ENCODE measurements at places on chromosomes 12 and 14.

DNA sequence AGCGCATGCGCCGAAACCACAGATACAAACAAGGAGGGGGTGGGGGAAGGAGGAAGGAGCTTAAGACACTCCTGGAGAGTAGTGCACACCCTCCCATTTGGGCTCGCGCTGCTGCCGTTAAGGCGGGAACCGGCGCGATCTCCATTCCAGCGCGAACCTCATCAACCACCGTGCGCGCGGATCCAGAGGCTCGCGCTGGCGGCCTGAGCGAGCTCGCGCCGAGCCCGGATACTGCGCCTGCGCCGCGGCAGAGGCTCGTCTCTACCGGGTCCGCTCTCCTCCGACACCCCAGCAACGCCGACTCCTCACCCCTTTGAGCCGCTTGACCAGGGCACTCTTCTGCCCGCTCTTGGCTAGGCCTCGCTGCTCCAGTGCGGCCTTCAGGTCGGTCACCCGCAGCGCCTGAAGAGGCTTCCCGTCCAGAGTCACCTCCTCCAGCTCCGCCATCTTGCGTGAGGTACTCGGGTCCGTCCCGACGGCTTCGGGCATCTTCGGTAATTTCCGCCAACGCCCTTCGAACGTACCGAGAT is at the start of gene ACIN1:
Gene ACIN1, minus strand, starts transcription at position 471 of the 530 bp plus-strand sequence. Its CDS starts 24 bp downstream, at position 447.
- peak; percentile 97 for DNase-seq

GRCh38 chr14:72633551-72633950 is 260.4 kb downstream of the DPF3 start:
- DNase-seq = no peak

DNA sequence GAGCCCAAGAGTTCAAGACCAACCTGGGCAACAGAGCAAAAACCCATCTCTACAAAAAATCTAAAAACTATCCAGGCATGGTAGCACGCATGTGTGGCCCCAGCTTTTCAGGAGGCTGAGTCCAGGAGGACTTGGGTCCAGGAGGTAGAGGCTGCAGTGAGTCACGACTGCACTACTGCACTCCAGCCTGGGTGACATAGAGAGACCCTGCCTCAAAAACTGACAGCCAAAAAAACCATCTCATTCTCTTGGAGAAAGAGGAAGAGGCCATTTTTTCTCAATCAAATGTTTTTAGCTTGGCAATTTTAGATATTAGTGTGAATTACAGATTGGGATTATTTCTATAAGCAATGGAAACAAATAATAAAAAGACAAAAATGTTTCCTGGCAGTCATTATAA is 38.2 kb downstream of the ZFC3H1 start:
- no peak for DNase-seq

- DNase-seq = no peak
Measured at GRCh38 chr12:11539156-11539555, 110.3 kb upstream of the ETV6 start.

DNA sequence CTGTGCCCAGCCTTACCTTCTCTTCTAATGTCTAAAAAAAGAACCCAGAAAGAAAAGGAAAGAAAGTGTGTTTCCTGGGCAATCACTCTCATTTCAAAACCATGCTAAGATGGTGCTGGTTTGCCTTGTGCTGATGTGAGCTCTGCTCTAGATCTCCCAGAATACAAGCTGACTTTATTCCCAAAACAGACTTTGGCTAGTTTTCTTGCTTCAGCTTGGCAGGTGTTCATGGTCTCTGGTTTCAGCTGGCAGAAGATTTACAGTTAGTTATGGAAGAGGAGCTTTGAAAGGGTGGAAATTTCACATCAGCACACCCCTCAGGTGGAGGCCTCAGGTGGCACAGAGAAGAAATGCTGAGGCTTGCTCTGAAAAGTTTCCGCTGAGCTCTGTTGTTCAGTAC is 34.4 kb downstream of the PPP1R36 start:
- no peak for DNase-seq

- DNase-seq = no peak
Measured at GRCh38 chr14:39025250-39025809, 77.7 kb downstream of the SEC23A start.

DNA sequence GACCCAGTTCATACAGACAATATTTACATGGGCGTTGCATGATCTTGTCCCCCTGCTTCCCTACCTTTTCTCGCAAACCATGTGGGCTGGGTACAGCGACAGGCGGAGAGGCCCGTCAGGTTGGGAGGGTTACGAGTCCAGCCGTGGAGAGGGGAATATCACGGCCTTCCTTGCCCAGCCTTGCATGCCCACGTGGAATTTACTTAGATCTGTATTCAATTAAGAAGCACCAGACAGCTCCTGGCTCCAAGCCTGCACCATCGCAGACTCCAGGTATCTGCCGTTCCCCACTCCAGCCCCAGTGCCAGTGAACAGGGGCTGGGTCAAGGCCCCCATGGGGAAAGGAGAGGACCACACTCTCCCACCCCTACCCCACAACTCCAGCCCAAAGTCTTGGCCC is 29.8 kb downstream of the BCL11B start:
- DNase-seq = no peak

GRCh38 chr14:23556700-23557440 is 799 bp downstream of the THTPA start:
- peak; percentile 85 for DNase-seq

DNA sequence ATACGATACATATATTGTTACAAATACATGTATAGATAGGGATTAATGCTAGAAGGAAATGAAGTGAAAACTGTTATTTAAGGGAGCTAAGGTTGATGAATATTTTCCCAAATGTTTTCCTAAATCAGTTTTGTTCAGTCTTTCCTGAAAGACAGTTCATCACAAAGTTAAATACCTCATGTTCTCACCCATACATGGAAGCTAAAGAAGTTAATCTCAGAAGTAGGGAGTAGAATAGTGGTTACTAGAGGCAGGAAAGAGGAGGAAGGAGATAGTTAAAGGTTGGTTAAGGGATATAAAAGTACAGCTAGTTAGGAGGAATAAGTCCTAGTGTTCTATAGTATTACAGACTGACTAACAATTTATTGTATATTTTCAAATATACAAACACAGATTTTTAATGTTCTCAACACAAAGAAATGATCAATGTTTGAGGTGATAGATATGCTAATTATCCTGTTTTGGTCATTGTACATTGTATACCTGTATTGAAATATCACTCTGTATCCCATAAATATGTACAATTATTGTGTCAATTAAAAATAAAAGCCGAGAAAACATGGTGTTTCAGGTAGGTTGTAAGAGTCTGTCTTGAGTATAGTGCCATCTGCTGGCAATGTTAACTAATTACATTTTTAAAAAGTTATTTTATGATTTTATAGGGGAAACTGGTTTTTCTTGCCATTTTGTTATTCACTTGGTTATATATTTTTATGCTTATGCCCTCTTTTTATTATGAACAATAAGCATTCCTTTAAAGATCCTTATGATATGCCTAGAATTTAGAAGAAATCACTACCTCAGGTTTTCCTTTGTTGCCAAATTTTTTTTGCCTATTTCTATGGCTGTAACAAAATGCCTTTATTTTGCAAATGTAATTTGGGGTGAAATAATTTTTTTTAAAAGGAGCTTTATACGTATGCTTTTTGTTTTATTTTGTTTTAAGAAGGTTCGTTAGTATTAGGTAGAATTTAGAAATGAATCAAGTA is 26.9 kb downstream of the ZDHHC17 start:
- DNase-seq = peak; percentile 69

- no peak for DNase-seq
Measured at GRCh38 chr12:113244047-113244460, 22.8 kb downstream of the TPCN1 start.

DNA sequence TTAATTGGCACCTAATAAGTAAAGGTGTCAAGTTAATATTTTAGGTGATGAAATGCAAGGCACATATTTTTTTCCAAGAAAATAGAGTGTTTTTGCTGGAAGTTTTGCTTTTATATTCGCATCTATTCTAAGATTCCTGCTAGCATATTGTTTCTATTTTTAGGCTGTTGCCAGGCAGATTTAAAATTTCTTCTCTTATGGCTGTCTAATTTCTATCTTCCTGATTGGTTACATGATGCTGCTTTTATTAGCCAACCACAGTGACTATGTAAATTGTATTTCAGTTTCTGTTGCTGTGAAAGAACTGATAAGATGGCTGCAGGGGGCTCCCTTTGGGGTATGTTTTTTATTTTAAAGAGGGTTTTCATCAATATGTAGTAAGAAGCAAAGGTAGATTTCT is 42.7 kb downstream of the ATF7IP start:
- DNase-seq = peak; percentile 77

DNA sequence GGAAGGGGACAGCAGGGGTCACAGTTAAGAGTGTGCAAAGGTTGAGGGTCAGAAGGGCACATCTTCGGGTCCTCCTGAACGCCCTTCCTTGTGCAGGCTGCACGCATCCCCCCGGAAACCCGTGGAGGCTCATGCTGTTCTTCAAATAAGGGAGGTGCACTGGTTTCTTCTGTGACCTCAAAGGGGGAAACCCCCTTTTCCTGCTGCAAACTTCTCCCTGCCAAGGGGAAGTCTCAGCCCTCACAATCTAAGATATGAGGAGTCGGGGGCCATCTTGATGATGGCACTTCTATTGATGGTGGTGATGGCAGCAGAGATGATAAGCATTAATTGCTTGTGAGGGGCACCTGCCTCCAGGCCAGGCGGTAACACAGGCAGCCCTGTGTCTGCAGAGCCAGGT is 40.0 kb downstream of the ISCA2 start:
- no peak for DNase-seq

- DNase-seq = no peak
Measured at GRCh38 chr12:31317471-31318395, 8.2 kb downstream of the SINHCAF start.

DNA sequence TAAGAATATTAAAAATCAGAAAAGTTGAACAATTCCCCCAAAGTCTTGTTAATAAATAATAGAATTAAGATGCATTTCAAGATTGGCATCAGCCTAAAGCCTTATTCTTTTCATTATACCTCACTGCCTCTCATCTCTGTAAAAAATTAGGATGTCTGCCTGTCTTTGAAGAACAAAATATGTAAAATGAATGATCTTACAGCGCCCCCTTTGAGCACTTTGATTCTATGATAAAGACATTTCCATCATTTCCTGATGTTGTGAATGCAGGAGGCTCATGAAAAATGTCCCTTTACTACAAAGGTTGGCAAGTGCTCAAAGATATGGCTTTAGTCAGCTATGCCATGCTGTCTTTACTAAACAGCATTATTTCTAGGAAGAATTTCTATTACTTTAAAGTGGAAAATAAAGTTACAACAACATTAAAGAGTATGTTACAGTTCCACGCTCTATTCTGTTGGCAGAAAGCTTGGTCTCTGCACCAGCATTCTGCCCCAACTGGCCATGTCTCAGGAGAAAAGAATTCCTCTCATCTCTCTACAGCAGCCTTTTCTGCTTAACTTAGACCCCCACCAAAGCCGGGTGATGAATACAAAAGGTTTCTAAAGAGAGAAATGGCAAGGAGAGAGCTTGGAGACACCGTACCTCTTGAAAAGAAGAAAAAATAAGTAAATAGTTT is 95.1 kb downstream of the LLPH start:
- peak; percentile 80 for DNase-seq

GRCh38 chr12:118017926-118018325 is 1.4 kb downstream of the RFC5 start:
- DNase-seq = no peak

DNA sequence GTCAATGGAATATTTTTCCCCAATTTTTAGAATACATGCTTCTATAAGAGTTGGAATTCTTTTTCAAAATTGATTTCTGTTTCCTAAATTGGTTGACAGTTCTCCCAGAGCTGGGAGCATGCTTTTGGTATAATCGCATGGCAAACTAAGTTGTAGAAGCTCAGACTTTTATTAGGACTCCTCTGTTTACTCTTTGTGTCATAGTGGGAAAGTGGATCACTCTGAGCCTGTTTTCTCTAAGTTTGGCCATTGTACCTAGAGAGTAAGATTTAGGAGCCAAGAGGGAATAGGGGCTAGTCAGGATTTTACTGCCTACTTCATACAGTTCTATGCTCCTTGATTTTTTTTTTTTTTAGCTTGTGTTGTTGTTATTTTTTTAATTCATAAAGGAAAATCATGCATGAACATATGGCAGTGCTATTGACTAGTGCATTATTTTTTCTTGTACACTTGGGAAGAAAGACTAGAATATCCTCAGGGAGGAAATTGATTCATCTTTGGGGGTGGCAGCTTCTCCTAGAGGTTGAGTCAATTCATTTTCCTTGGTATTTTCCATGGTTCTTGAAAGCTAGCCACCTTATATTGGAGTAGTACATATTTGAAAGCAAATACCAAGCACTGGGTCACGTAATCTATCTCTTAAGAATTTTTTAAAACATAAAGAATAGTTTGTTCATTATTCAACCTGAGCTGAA is 77.7 kb upstream of the TRAF3 start:
- DNase-seq = no peak

GRCh38 chr12:5268424-5269210 is 163.3 kb upstream of the NTF3 start:
- DNase-seq = no peak

DNA sequence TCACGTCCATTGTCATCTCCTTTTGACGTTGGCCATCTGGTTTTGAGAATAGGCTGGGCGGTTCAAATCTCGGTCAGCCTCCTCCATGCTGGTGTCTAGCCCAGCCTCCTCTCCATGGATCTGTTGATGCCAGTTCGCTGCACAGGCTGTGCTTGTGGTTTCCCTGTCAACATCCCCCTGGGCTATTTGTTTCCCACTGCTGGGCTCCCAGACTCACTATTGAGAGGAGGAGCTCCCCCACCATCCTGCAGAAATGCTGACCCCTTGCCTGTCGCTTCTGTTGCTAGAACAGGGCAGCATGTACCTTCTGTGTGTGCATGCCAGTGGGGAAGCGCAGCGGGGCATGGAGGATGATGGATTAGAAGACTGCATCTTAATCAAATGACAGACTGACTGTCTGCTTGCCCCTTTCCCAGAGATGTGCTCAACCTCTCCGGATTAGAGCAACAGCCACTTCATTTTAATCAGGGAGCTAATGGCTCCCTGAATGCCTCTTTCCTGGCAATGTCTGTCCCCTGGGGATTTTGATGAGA is 170.5 kb downstream of the TSPAN9 start:
- no peak for DNase-seq

GRCh38 chr14:96683562-96684289 is 113.5 kb upstream of the VRK1 start:
- DNase-seq = no peak

GRCh38 chr14:61589691-61590581 is 105.4 kb upstream of the HIF1A start:
- no peak for DNase-seq

GRCh38 chr14:76742966-76743365 is 18.3 kb upstream of the VASH1 start:
- no peak for DNase-seq

GRCh38 chr14:99118946-99119345 is 153.1 kb downstream of the BCL11B start:
- DNase-seq = no peak

GRCh38 chr14:90871605-90872233 is 55.5 kb upstream of the TTC7B start:
- no peak for DNase-seq
